Placental epithelial cell (primary cell): ENCODE measurements at places on chromosomes 4 and X. TPM values are rescaled to one million over a fixed set of nuclear protein-coding genes. Genes with fewer than 3 reads are reported as not detected.

The LANCL3 gene
- total RNA-seq, result 0.98 and 1.6 TPM in 2 replicates

The LNX1 gene
- under 0.01 and 0.22 TPM in 2 replicates for total RNA-seq

The LRP2BP gene
- 0.98 and 1.2 TPM in 2 replicates for total RNA-seq

The CSTF2 gene
- total RNA-seq, result 10.2 and 18.1 TPM in 2 replicates

The VEGFC gene
- 0.43 and 0.79 TPM in 2 replicates for total RNA-seq

The FDCSP gene
- total RNA-seq, result not detected in 2 replicates

The TMLHE gene
- total RNA-seq, result 14.9 and 15.2 TPM in 2 replicates

The PNMA5 gene
- total RNA-seq, result not detected in 2 replicates

The ZCCHC18 gene
- not detected in 2 replicates for total RNA-seq

The HERC6 gene
- total RNA-seq, result 0.22 and 0.39 TPM in 2 replicates

The GRPR gene
- not detected in 2 replicates for total RNA-seq

The GABRG1 gene
- not detected in 2 replicates for total RNA-seq

The VSIG4 gene
- not detected in 2 replicates for total RNA-seq

The CPZ gene
- 10.4 and 39.7 TPM in 2 replicates for total RNA-seq

The ACE2 gene
- 0.11 and 0.39 TPM in 2 replicates for total RNA-seq

The SCML1 gene
- total RNA-seq, result 1.3 and 2.0 TPM in 2 replicates

The GSPT2 gene
- 3.5 and 6.3 TPM in 2 replicates for total RNA-seq

The SUPT20HL1 gene
- not detected in 2 replicates for total RNA-seq

The KLB gene
- total RNA-seq, result 0.39 and 0.54 TPM in 2 replicates

The JAKMIP1 gene
- not detected in 2 replicates for total RNA-seq

The CLDN22 gene
- total RNA-seq, result not detected in 2 replicates

The TMPRSS11F gene
- 0.76 and 1.2 TPM in 2 replicates for total RNA-seq
